Bronchus fibroblast of lung (primary cell): ENCODE measurements at places on chromosomes 3 and 15. TPM values are rescaled to one million over a fixed set of nuclear protein-coding genes. Genes with fewer than 3 reads are reported as not detected.

Gene OR5K2
- not detected in 2 replicates for total RNA-seq

Gene CCR3
- not detected in 2 replicates for total RNA-seq

Gene SEC22C
- total RNA-seq = 62.1 and 76.2 TPM in 2 replicates

Gene TICRR
- total RNA-seq = 8.0 and 10.3 TPM in 2 replicates

Gene WDR93
- 0.15 TPM in 1 of 2 replicates, not detected in the other for total RNA-seq

Gene CCDC33
- total RNA-seq = under 0.01 TPM in 1 of 2 replicates, not detected in the other

Gene TMEM207
- not detected in 2 replicates for total RNA-seq

Gene PPP1R14D
- not detected in 2 replicates for total RNA-seq

Gene DNASE1L3
- total RNA-seq = not detected in 2 replicates

Gene SCN5A
- 0.30 and 0.34 TPM in 2 replicates for total RNA-seq

Gene TTBK2
- 2.4 and 3.5 TPM in 2 replicates for total RNA-seq

Gene CDCP1
- total RNA-seq = 22.1 and 23.2 TPM in 2 replicates

Gene EEFSEC
- total RNA-seq = 16.1 and 18.9 TPM in 2 replicates

Gene DPP8
- total RNA-seq = 13.5 and 14.6 TPM in 2 replicates

Gene AADAC
- not detected in 2 replicates for total RNA-seq

Gene TMOD2
- total RNA-seq = 3.4 and 3.5 TPM in 2 replicates

Gene CMTM8
- 1.0 and 1.5 TPM in 2 replicates for total RNA-seq

Gene CASR
- total RNA-seq = not detected in 2 replicates

Gene MCCC1
- 11.9 and 12.6 TPM in 2 replicates for total RNA-seq

Gene SAMD7
- total RNA-seq = not detected in 2 replicates

Gene CPNE9
- total RNA-seq = under 0.01 and 0.17 TPM in 2 replicates
